Endodermal cell (in vitro differentiated cells): ENCODE measurements at places on chromosomes 16 and 17. TPM values are rescaled to one million over a fixed set of nuclear protein-coding genes. Genes with fewer than 3 reads are reported as not detected.

- no peak overlapping the region for H3K4me3 ChIP-seq
- no peak overlapping the region for H3K27ac ChIP-seq
- no peaks in the 10 kb centered on the region for H3K4me1 ChIP-seq
- H3K27me3 ChIP-seq, result peaks cover 94% of the 10 kb centered on the region
Measured at GRCh38 chr17:45786349-45786748, 2.2 kb downstream of the CRHR1 start.

GRCh38 chr17:40176754-40177110 lies 538 bp upstream of the RAPGEFL1 start:
- no peaks in the 10 kb centered on the region for H3K27me3 ChIP-seq
- peaks cover 5% of the 10 kb centered on the region for H3K4me1 ChIP-seq
- no peak overlapping the region for H3K27ac ChIP-seq
- DNase-seq, result peak; percentile 68

DNA sequence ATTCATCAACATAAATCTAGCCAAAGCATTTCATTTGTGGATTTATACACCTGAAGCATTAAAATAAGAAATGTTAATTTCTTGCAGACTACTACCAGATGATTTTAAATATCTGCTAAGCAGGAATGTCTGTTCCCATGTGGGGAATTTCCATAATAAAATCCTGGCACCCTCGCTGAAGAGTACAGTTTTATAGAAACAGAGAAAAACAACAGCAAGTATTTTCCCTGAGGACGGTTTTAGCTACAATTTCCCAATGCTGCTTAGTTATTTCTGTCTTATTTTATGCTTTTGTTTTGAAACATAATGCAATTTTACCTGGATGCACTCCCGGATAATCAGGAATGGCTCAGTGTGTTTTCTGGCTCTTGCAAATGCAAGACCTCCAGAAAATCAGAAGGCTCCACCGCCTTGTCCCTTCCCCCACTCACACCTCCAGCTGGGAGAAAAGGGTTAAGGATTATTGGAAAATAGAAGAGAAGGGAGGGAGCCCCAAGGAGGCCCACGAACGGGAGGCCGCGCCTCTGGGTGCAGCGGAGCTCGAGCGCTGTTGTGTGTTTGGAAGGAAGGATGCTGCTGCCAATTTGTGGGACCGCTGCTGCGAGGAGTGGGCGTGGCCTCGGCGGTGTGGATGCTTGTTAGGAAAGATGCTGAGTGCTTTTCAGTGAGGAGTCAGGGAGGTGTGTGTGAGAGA lies at the start of gene CNTNAP4:
CNTNAP4 (plus strand) TSS at position 657 of the 694 bp plus-strand sequence. CDS start 262 bp downstream, outside the sequence.
- H3K36me3 ChIP-seq, result no peaks in the 10 kb centered on the region
- H3K27ac ChIP-seq, result no peak within 1 kb of the TSS
- DNase-seq, result peak; percentile 79
- H3K4me1 ChIP-seq, result peaks cover 4% of the 10 kb centered on the region
- peaks cover 13% of the 10 kb centered on the region for H3K27me3 ChIP-seq
- H3K4me3 ChIP-seq, result peak within 1 kb of the TSS; percentile 57

- peak; percentile 75 for DNase-seq
- peaks cover 6% of the 10 kb centered on the region for H3K4me1 ChIP-seq
- peak overlapping the region; percentile 96 for H3K4me3 ChIP-seq
- H3K27me3 ChIP-seq, result no peaks in the 10 kb centered on the region
- H3K27ac ChIP-seq, result peak overlapping the region; percentile 93
Measured at GRCh38 chr16:24729951-24730815, 732 bp downstream of the TNRC6A start.

GRCh38 chr17:27456681-27457359 lies 572 bp downstream of the KSR1 start:
- H3K36me3 ChIP-seq, result no peaks in the 10 kb centered on the region
- H3K4me3 ChIP-seq, result peak overlapping the region; percentile 93
- DNase-seq, result peak; percentile 65
- peaks cover 23% of the 10 kb centered on the region for H3K4me1 ChIP-seq
- no peak overlapping the region for H3K27ac ChIP-seq

DNA sequence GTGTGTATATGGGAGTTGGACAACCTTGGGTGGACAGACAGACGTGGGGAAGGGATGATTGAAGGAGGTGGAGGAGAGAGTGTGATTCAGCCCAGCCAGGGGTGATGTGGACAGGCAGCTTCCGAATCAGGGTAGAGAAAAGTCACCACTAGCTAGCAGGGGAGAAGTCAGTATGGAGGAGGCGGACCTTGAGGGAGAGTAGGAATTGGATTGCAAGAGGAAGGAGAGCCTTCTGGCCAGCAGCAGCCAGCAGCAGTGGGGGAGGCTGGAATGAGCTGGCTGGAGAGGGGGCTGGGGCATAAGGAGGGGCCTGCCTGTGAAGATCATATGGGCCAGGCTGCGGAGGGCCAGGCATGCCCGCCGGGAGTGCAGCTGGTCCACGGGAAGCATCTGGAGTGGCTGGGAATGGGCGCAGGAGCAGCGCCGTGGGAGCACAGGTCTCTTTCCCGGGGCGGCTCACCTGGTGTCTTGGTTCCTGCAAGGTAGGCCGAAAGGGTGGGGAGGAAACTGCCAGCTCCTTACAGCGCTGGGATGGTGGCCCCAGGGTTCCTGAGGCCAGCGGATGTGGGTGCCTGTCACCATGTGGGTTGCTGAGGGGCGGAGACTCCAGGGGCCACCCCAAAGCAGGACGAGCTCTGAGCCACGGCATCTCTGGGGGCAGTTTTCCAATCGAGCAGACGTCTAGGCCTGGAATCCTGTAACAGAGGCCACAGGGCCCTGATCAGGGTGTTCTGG lies 235.3 kb downstream of the SEC14L1 start:
- no peak overlapping the region for H3K27ac ChIP-seq
- H3K27me3 ChIP-seq, result no peaks in the 10 kb centered on the region
- H3K36me3 ChIP-seq, result no peaks in the 10 kb centered on the region
- DNase-seq, result peak; percentile 73
- peaks cover 27% of the 10 kb centered on the region for H3K4me1 ChIP-seq

DNA sequence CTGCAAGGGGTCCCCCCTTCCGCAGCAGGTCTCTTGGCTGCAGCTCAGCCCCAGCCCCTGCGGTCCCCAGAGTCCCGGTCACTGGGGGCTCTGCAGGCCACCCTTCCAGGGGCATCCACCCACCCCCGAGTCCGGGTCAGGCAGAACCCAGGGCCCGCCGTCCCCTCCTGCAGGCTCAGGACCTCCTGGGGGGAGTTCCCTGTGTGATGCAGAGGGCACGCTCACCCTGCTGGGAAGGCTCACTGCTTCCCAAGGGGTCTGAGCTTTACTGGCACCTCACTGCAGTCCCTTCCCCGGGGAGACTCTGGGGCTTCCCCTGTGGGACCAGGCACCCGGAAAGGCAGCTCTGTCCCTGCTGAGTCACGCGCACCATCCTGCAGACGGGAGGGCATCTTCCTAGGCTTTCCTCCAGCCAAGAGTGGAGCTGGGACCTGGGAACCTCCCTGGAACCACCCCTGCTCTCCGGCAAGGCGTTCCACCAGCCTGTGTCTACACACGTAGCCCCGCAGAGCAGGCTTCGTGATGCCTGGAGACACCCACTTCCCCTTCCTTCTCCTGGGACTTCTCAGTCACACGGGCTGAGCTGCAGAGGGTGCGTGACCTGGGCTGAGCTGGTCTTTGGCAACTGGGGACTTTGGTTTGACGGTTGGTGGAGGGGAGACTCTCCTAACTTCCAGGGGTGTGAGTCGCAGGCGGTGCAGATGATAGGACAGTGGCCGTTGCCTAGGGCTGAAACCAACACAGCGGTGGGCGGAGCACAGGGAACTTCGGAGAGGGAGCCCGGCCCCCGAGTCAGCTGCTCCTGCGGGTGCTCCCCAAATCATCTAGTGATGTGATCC lies 23.4 kb downstream of the SLC25A10 start:
- H3K27ac ChIP-seq, result no peak overlapping the region
- DNase-seq, result peak; percentile 73
- peaks cover 8% of the 10 kb centered on the region for H3K27me3 ChIP-seq
- no peaks in the 10 kb centered on the region for H3K36me3 ChIP-seq

- H3K36me3 ChIP-seq, result no peaks in the 10 kb centered on the region
- no peak overlapping the region for H3K27ac ChIP-seq
- no peaks in the 10 kb centered on the region for H3K27me3 ChIP-seq
- no peak overlapping the region for H3K4me3 ChIP-seq
- no peaks in the 10 kb centered on the region for H3K4me1 ChIP-seq
- DNase-seq, result no peak
Measured at GRCh38 chr17:51587516-51587915, 327.2 kb downstream of the UTP18 start.

NPIPB13 gene
- 14.1 and 18.3 TPM in 2 replicates for total RNA-seq

TBC1D3 gene
- total RNA-seq, result 0.18 TPM in 1 of 2 replicates, not detected in the other

FOXJ1 gene
- total RNA-seq, result 17.8 and 19.6 TPM in 2 replicates

FN3KRP gene
- 31.8 and 34.5 TPM in 2 replicates for total RNA-seq

PRSS36 gene
- total RNA-seq, result 0.22 and 0.79 TPM in 2 replicates

KCNG4 gene
- total RNA-seq, result not detected in 3 replicates

SMTNL2 gene
- 0.46 to 1.2 TPM (median 0.51 TPM) in 3 replicates for total RNA-seq

COPZ2 gene
- total RNA-seq, result 0.55 TPM in 1 of 3 replicates, not detected in the others
